T47D (cell line): ENCODE measurements at places on chromosomes 1 and 21.

- no peak for DNase-seq
Observed at GRCh38 chr1:9912264-9912936, 2.3 kb upstream of the CTNNBIP1 start.

GRCh38 chr1:101284622-101285218 is 47.9 kb downstream of the S1PR1 start:
- DNase-seq, result no peak

DNA sequence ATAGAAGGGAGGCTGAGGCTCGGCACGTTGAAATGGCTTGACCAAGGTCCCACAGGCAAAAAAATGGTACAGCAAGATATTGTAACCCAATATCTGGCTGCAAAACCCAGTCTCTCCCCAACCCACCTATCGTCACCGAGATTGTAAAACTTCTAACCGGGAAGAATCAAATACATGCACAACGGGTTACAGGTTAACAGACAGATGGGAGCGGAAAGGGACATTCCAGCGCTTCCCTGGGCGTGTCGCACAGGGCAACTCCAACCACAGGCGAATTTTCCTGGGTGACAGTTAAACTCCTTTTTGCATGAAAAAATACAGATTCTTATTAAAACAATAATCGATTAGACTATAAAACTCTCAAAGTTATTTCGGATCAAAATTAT is 31.8 kb upstream of the JUN start:
- DNase-seq, result peak; percentile 62

DNA sequence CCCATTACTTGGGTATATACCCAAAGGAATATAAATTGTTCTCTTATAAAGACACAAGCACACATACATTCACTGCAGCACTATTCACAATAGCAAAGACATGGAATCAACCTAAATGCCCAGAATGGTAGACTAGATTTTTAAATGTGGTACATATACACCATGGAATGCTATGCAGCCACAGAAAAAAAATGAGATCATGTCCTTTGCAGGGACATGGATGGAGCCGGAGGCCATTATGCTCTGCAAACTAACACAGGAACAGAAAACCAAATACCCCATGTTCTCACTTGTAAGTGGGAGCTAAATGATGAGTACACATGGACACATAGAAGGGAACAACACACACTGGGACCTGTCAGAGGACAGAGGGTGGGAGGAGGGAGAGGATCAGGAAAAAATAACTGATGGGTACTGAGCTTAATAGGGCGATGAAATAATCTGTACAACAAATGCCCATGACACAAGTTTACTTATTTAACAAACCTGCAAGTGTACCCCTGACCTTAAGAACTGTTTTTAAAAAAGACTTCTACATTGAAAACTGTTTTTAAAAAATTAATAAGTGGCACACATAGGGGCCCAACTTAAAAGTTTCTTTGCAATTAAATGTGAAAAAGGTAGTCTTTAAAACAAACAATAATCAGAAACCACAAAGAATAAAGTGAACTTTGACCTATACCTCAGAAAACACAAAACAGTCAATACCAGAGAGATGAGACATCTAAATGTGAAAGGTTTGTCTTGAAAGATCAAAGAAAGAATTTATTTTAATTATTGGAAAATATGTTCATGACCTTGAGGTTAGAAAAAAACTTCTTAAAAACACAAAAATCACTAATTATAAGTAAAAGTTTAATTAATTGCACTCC is 75.2 kb downstream of the CDC42BPA start:
- no peak for DNase-seq

DNA sequence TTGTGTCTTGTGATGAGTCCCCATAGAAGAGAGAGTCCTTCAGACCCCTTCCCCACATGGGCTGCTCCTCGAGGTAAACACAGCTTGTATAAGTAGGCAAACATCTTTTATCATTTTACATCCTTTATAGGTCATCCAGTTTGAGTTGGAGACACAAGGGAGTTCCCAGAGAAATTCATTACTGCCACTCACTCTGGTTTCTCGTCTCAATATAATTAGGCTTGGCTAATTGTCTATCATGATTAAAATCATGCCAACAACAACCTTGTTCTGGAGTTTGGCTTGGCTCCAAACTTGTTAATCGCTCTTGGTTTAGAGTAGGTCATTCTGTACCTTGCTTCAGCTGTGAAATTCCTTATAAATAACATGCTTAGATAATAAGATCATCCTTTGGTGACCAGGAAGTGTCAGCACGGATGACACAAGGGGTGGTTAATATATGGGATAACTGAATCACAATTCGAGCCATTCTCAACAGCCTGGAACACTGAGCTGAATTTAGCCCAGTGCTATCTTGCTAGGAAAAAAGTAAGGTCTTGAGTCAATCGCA is 70.7 kb upstream of the DAB1 start:
- DNase-seq, result no peak

DNA sequence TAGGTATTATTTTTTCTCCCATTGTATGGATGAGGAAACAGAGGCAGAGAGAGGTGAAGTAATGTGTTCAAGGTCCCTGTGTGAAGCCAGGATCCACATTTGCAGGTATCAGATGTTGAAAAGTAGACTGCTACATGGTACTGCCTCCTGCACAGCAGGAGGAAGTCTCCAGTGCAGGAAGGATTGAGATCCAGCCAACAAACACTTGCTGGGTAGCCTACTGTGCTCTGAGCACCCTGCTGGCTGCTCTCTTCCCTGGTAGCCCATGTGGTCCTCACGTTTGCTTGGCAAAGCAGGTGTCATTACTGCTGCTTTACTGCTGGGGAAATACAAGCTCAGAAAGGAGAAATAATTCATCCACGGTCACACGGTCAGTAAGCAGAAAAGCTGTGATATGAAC is 21.3 kb upstream of the GRIK3 start:
- DNase-seq, result no peak

DNA sequence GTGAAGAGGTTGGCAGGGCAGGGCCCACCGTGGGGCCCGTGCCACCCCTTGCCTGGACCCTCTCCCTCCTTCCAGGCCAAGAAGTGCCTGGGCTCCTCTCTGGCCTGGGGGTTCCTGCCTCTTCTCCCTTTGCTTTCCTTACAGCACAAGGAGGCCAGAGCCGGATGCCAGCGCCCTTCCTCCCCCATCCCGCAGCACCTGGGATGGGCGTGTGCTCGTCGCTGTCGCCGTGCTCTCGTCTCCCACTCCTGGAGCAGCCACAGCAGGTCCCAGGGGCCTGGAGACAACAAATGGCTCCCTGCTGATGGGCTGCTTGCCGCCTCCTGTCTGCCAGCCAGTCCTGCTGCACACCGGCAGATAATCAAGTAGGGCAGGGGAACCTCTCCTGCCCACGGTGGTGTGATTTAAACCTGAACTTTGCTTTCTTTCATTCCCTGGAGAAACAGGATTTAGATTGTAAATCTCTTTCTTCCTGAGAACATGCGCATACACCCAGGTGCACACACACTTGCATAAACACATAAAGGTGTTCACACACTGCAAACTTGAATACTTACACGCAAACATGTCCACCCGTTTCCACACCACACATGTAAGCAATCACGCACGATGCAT is 50.8 kb upstream of the POU3F1 start:
- DNase-seq, result no peak

GRCh38 chr1:203860396-203861025 is 888 bp upstream of the SNRPE start:
- DNase-seq, result no peak

DNA sequence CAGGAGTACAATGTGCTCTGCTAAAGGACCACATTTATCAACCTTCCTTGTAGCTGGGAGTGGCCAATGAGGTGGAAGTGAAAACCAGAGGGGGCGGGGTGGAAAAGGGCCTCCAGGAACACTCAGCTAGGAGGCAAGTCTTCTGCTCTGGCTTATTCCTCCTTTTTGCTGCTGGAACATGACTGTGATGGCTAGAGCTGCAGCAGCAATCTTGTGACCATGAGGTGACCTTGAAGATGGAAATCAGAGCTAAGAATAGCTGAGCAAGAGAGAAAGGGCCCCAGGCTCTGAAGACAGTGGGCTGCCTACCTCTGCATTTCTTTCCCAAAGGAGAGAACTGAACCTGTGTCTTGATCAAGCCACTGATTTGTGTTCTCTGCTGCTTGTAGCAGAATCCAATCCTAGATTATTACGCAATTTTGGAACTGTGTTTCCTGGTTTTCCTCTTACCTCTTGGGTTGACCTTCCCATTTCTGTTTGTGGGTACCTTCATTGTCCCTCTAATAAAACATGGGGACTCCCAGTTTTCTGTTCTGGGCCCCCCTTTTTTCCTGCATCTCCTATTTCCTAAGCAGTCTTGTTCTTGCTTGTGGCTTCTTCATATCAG is 36.4 kb upstream of the WNT4 start:
- DNase-seq, result no peak

- no peak for DNase-seq
Observed at GRCh38 chr1:200226969-200227303, 182.9 kb downstream of the ZNF281 start.

GRCh38 chr1:45608175-45609156 is 15.4 kb downstream of the CCDC17 start:
- DNase-seq, result no peak

DNA sequence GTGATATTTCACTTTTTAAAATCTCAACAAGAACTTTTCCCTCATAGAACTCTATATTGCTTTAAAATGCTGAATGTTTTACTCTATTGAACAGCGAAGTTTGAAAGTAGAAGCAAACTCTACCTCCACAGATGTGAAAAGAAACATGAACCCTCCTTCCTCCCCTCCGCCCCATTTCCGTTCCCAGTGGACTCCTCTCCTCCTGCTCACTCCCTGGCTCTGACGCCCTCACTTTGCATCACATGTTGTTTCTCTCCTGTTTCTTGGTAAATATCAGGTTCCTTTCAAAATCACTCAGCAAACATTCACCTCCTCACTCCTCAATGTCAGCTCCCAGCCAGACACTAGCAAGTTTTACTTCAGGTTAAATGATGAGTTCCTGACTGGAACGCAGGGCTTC is 34.6 kb downstream of the KCNH1 start:
- peak; percentile 50 for DNase-seq

DNA sequence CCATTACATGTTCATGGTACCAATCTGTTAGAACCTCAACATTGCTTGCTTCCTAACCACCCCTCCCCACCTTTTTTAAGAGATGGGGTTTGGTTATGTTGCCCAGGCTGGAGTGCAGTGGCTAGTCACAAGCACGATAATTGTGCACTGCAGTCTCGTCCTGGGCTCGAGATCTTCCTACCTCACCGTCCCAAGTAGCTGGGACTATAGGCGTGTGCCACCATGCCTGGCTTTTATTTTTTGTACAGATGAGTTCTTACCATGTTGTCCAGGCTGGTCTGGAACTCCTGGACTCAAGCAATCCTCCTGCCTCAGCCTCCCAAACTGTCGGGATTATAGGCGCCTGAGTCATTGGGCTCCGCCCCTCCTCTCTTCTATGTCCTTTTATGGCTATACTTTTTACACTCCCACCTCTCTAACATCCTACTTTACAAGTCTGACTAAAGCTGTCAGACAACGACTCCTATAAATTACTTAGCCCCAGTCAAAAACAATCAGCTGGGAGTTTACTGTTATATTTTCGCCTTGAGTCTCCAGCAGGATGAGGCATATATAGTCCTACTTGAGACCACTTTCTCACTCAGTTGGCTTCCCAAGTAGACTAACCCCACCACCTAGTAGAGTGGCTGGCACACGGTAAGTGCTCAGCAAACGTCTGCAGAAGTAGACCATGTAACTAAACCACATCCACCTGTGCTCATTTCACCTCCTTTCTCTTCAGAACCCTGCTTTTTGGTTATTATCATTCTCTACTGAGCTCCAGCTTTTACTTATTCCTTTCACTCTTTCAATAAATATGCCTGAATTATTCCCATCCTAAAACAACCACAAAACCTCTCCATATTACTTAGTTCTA is 13.8 kb downstream of the ENSA start:
- no peak for DNase-seq

GRCh38 chr1:232868793-232869491 is 63.7 kb downstream of the MAP10 start:
- peak; percentile 95 for DNase-seq

- DNase-seq, result no peak
Observed at GRCh38 chr1:103371234-103371633, 154.3 kb upstream of the RNPC3 start.

- no peak for DNase-seq
Observed at GRCh38 chr1:31739346-31739745, 24.8 kb downstream of the ADGRB2 start.

GRCh38 chr1:235169986-235170385 is 8.9 kb upstream of the RBM34 start:
- no peak for DNase-seq

- DNase-seq, result no peak
Observed at GRCh38 chr21:20822666-20823065, 175.5 kb upstream of the NCAM2 start.

GRCh38 chr1:204092632-204093420 is 19.9 kb downstream of the SOX13 start:
- DNase-seq, result no peak

DNA sequence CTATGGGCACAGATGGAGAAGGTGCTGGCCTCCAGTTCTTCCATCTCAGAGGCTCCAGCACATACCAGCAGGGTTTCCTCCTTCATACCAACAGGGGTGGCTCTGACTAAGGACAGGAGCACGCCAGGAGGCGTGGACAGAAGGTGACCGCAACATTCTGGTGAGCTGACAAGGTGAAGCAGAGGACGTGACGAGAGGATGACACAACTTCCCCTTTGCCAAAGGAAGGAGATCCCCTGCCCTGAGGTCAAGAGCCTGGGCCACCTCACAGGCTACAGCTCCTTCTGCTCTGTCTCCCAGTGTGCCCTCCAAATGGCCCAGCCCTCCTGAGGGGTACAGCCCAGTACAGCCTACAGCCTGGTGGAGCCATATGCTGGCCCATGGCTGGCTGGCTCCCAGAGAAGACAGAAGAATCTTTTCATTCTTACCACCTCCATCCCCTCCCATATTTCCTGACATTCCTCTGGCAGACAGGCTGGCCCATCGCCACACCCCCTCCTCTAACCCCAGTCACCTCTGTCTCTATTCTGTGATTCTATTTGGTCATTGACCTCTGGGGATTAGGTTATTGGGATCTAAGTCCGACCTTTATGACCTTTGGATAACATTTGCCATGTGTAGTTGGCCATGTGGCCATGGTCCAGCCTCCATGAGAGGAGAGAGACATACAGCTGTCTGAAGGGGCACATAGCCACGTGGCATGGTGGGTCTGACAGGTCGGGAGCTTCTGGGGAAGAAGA is 5.1 kb upstream of the LAMB3 start:
- no peak for DNase-seq

DNA sequence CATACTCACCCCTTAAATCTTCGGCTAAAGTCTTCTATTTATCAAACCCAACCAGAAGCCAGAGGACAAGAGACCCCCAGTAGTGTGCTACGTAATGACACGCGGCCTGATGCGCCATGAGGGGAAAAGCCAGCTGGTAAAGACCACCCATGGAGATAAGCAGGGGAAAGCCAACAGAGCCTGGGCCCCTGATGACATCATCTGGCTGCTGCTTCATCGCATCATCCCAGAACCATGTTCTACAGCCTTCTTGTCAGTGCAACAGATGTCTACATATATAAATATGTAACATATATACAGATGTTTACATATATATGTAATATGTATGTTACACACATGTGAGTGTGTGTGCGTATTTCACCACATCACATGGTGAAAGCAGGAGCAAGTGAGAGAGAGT is 81.7 kb upstream of the VANGL1 start:
- DNase-seq, result no peak
